ENCODE measurements at places on chromosomes 3 and 15.

- no peak for DNase-seq
These were observed 207.3 kb downstream of the NECTIN3 start for GRCh38 chr3:111278959-111279358.

DNA sequence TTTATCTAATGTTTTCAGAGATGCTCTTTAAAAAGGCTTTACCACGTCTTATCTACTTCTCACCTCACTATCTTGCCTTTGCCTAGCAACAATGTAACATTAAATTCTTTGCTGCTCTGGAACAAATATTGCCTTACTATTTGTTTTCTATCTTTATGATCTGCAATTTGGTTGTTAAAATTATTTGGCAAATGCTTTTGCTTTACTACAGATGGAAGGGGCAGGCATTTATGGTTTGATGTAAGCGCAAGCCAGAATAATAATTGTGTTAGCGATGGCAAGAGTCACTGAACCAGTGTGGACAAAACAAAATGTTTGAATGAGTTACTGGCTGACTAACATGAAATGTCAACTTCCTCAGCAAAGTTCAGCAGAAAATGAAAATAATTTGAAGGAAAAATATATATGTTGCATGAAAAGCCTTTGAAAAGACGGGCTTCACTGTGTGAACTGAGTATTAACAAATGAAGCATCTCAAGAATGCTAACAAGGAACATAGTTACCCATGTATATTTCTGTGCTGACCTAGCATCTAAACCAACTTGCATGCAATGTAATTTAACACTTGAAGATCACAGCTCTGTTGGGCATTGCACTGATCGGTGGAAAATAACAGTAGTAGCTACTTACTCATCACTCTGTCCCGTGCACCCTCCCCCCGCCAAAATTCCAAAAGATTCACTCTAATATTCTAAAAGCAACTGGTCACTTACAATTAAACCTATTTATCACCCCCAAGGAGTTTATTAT is 454.0 kb upstream of the ARHGEF26 start:
- DNase-seq = no peak

DNA sequence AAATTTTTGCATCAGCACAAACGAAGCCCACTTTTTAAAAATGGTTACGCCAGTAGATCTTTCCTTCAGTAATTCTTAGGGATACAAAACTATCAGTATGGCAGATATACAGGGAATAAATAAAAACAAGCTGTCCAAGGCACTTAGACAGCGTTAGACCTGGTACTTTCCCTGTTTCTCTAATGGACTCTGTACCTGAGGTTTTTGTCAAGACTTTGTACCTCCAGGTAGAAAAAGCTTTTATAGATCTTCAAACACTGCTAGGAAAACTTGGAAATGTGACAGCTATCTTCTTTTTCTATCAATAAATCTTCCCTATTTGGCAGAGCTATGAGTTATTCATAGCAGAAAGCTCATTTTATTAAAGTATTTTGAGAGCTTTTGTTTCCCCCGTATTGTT is 477.8 kb downstream of the MAGI1 start:
- no peak for DNase-seq

DNA sequence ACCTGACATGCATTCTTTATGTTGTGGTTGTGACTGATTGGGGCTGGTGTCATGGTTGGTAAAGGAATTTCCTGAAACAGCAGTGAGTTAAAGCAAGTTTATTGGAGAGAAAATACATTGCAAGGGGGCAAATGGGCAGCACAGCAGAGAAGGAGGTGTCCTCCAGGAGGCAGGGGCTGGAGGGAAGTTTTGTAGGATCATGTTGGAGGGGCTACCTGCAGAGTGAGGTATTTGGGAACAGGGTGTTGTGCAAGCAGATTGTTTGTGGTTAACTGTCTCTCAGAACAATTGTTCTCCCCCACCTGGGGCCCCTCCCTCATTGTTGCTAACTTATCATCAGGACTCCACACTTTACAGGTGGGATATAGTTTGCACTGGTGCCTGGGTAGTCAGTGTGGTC is 196.0 kb downstream of the NSUN3 start:
- DNase-seq = no peak

DNA sequence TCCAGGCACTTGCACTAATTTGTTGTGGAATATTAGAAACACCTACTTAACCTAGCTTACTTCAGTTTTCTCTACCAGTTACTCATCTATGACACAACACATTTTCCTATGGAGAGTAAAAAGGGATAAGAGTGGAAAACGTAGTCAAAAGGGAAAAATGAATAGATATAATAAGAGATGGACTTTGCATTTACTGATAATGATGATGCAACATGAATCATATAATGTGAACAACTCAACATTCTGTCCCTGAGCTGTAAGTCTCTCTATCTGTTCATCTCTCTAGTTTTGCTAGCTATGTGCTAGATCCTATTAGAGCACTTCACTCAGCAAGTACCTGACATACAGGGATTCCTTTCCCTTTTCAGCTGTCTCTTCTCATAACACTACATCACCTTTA is 627.1 kb downstream of the AGBL1 start:
- DNase-seq = no peak

DNA sequence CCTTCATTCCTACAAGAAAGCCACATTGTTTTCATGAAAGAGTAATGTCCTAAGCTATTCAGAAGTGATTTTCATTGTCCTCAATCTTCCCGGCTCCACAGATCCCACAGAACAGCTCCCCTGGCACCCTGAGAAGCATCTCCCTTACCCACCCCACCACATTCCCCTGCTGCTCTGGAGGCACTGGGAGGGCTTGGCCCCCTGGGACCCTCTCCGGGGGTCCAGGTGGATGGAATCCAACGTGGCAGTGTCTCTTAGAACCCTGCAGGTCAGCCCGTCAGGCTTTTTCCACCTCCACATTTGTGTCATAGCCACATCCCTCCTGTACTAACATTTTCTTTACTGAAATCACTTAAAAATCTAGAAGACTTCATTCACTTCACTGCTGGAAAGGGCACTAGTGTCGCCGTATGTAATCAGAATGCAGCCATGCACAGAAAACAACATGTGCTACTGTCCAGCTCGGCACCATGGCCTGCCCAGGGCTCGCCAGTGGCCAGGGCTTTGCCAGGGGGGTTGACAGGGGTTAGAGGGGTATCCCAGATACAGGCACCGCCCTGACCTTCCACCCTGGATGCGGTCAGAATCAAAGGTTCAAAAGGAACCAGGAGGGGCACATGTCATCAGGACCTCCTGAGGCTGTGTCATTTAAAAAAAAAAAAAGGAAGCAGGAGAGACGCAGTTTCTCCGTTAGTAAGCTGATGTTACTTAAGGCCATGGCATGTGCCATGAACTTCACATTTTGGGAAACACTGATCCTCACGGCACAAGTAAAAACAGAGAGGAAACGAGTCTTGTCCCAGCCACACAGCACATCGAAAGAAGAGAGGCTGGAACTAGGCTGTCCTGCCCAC is 106.3 kb downstream of the LSM3 start:
- DNase-seq = no peak

- no peak for DNase-seq
These were observed 31.8 kb downstream of the LPP start for GRCh38 chr3:188185717-188186251.

GRCh38 chr3:169661361-169662131 is 2.0 kb downstream of the MECOM start:
- DNase-seq = no peak

DNA sequence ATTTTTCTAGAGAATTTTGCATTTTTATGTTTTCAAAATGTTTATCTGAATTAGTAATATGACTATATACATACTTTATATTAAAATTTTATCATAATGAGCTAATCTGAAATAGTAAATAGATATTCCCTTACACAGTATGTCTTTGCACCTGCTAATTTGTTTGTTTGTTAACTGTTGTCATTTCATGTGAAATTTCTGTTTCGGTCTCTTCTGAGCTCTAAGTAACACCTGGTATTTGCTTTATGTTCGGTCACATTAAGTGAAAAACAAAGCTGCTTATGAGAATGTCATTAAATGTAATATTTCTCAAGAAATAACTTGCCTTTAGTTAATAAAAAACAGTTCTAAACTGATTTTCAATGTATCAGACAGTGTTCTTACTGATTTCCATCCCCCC is 61.1 kb downstream of the FNDC3B start:
- no peak for DNase-seq

Measured in stimulated activated CD8-positive, alpha-beta memory T cell treated with anti-CD3 and anti-CD28 coated beads, Interleukin-12 subunit alpha, Interleukin-12 subunit beta, amount 100 ng/mL, for 4 hours (primary cell).